ENCODE measurements at places on chromosomes 2 and 18. TPM values are rescaled to one million over a fixed set of nuclear protein-coding genes. Genes with fewer than 3 reads are reported as not detected.
A peak's percentile ranks its signal among the peaks of the same experiment; 100 is the strongest.

GRCh38 chr18:46916551-46917107 is 678 bp downstream of the PIAS2 start:
- DNase-seq, result peak; percentile 56

PIEZO2 gene
- total RNA-seq, result 11.2 TPM

GRCh38 chr2:201223089-201224073 is 37.0 kb upstream of the CASP8 start:
- DNase-seq, result no peak

DNA sequence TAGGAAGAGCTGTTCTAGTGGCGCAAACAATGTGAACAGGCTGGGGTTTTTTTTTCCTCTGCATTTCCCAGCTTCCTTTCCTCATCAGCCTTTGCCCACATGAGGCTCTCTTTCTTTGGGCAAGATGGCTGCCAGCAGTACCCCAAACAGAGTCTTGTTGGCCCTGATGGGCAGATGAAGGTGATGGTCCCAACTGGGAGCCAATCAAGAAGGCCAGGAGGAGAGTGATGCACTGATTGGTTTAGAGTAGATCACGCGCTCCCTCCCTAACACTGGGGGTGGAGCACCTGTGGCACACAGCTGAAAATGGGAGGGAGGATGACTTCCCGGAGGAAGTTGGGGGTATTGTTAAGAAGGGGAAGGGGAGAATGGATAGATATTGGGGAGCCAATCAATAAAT is 96.3 kb upstream of the FZD7 start:
- DNase-seq, result no peak

PDE1A gene
- total RNA-seq, result 0.83 TPM

- no peak for DNase-seq
Measured at GRCh38 chr2:205762881-205763280, 80.6 kb downstream of the NRP2 start.

DAPL1 gene
- total RNA-seq, result not detected

DNA sequence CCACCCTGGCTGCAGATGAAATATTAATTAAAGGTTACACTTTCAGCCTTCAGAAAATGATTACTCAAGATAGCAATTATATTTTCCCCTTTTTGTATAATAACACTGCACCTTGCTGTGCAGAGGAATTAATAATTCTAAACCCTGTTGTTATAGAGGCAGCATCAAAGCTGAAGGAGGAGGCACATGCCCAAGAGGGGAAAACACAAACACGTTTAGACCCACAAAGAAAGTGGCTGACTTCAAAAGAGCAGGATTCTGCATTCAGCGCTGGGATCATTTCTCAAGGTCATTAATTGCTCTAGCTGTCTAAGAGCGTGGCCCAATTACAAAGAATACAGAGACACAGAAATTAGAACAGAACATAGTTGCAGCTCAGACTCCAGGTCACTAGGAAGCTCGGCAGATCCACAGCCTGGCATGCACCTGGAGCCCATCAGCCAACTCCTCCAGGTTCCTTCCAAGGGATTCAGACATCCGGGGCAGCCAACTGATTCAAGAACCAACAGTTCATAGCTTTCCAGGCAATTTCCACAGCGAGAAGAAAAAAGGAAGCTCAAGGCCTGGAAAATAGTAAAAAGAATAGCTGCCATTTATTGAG is 102.3 kb upstream of the ID2 start:
- no peak for DNase-seq

ACMSD gene
- not detected for total RNA-seq

DNA sequence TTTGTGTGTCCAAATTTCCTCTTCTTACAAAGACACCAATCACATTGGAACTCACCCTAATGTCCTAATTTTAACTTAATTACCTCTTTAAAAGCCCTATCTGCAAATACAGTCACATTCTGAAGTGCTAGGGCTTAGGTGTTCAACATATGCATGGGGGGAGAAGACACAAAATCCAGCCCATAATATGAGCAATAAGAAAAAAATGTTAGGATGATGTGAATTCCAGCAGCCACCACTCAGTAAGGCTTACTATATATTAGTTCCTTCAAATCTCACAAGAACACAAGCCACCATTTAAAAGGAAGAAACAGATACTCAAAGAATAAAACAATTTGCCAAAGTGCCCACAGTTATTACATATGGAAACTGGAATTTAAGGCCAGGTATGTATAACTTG is 285.7 kb downstream of the EPHA4 start:
- DNase-seq, result no peak

HOXD13 gene
- total RNA-seq, result not detected

- DNase-seq, result no peak
Measured at GRCh38 chr2:159317392-159318088, 31.0 kb upstream of the WDSUB1 start.

- no peak for DNase-seq
Measured at GRCh38 chr2:73994178-73994831, 9.6 kb downstream of the TET3 start.

GRCh38 chr18:49698525-49699025 is 114.8 kb downstream of the ACAA2 start:
- no peak for DNase-seq

XDH gene
- not detected for total RNA-seq

DNA sequence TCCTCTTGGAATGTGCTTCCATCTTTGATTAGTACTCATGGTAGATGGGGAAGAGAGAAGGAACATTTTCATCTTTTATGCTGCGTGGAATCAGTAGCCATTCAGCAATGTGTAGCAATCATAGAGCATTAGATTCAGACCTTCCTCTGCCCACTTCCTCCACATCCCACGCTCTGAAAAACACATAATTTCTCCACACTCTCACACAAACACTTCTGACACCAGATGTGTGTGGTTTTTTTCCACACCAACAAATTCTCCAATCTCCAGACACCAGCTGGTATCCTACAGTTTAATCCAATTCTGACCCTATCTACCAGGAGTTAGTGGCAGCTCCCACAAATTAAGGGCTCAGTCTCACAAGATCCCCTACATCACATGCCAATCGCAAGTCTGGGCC is 103.3 kb downstream of the AOX1 start:
- DNase-seq, result no peak

DNA sequence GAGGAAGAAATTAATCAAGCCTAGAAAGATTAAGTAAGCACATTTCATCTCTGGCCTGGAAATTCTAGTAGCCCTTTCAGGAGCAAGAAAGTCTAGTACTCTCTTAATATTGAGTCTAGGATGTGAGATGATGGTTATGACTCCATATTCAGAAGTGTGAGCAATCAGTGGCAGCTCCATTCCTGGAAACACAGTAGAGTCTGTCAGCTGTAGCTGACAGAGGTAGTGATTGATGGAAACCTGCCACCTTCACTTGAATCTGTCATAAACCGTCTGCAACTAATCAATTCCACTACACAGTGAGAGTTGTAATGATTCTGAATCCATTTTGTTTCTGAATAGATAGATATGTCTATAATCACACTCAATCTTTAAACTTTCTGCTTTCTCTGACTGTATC is 635.1 kb downstream of the IRS1 start:
- no peak for DNase-seq

LAMA1 gene
- total RNA-seq, result not detected

ITSN2 gene
- 56.8 TPM for total RNA-seq

- DNase-seq, result no peak
Measured at GRCh38 chr2:232598293-232598692, 35.1 kb upstream of the EFHD1 start.

DNA sequence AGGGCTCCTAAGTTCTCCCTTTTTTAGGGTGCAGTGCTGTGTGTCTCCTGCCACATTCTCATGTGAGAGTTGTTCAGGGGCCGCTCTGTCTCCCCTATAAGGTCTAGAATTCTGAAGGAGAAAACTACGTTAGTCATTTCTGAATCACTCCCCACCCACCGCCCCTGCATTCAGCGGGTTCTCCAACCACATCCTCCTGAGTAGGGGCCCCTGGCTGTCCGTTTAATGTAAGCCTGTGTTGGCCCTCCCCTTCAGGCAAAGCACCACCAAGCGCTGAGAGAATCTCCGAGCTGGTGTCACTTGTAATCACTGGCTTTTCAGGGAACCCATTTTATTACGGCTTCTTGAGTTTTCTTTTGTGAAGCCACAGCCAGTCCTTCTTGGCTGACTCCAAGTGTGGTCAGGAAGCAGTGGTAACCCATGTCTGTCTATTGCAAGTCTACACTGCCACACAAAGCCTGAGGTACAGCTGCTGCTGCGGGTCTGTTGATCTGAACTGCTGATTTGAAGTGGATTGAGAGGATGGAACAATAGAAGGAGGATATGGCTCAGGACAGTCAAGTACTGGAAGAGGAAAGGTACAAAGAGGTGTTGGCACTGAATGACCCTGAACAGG is 16.9 kb downstream of the LCT start:
- DNase-seq, result no peak

KIDINS220 gene
- 41.3 TPM for total RNA-seq
